ENCODE measurements at places on chromosomes 4 and X.

GRCh38 chr4:17535906-17536305 lies 20.9 kb downstream of the CLRN2 start:
- peak; percentile 10 for DNase-seq

DNA sequence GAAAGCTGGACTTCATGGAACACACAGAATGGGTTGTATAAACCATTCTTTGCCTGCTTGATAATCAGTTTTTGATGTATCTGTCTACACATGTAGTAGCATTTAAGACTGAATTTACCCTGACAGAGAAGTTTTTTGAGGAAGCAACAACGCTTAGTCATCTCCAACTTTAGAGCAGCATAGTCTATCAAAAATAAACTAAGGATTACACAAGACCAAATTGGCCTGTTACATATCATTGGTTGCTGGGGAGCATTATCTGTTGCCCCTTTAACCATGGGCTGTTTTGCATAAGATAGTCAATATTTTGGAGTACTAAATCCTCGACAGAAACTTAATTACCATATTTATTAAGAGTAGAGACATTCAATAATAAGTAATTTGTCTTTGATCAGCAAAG lies 347.4 kb downstream of the FAM47B start:
- DNase-seq: no peak

- DNase-seq: no peak
These were observed 51.8 kb downstream of the SCML1 start for GRCh38 chrX:17788956-17789562.

DNA sequence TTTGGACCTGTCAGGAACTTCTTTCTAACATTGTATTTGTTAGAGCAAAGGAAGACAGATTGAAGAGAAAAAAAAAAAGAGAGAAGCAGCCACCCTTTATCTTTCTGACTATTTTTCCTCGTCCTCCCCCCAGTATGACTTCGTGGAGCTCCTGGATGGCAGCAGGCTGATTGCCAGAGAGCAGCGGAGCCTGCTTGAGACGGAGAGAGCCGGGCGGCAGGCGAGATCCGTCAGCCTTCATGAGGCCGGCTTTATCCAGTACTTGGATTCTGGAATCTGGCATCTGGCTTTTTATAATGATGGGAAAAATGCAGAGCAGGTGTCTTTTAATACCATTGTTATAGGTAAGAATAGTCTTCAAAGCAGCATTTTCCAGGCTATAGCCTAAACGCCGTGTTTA lies 237.7 kb downstream of the DCTD start:
- no peak for DNase-seq

DNA sequence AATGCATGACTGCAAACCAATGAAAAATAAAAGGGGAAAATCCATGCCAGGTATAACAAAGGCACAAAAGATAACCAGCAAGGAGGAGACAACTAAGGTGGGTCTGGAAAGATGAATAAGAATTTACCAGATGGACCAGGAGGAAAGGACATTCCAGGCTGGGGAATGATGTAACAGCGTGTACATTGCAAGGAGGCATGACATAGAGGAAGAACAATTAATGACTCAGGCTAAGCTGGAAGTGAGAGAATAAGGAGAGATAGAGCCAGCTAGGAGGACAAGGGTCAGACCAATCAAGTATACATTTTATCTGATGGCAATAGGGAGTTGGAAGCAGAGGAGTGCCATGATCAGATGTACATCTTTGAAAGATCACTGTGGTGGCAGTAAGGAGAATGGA lies 57.0 kb downstream of the MTMR8 start:
- DNase-seq: no peak

DNA sequence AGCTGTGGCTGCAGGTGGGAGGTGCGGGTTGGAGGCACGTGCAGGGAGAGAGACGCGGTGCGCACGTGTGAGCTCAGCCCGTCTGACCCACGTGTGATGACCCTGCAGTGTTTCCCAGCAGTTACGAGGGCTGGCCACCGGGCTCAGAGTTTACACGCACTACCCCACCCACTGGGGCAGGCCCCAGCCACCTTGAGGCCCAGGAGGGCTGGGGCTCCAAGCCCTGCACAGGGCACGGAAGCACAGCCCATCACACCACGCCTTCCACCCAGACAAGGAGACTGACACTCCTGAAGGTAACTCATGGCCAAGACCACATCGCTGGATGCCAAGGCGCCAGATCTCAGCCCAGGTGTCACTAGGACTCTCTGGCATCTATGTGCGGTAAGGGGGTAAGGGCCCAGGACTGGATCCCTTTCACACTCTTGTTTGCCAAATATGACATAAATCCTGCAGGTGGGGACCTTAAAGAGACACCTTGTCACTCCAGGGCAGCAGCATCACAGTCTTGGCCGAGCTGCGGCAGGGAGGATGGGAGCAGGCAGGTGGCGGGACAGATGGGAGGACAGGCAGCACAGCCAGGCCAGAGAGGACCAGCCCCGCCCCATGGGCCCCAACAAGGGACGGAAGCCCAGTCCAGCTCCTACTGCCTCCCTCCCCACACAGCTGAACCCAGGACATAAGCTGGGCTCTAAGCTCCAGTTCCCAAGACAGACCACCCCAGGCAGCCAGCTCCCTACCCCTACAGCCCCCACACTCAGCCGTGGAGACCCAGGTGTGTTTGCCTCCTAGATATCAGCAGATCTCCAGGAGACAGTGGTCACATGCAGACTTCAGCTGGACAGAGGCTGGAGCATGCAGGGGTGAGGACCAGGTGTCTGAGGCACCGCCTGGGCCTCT lies 56.8 kb downstream of the ZFYVE28 start:
- DNase-seq: no peak

- DNase-seq: peak; percentile 21
These were observed 117.3 kb downstream of the ENPP6 start for GRCh38 chr4:184100297-184100885.

GRCh38 chr4:7024336-7024890 lies 18.8 kb upstream of the TADA2B start:
- DNase-seq: no peak

GRCh38 chr4:176964116-176964691 lies 171.5 kb upstream of the VEGFC start:
- peak; percentile 5 for DNase-seq

GRCh38 chrX:132592880-132593279 lies 104.0 kb upstream of the MBNL3 start:
- DNase-seq: no peak

DNA sequence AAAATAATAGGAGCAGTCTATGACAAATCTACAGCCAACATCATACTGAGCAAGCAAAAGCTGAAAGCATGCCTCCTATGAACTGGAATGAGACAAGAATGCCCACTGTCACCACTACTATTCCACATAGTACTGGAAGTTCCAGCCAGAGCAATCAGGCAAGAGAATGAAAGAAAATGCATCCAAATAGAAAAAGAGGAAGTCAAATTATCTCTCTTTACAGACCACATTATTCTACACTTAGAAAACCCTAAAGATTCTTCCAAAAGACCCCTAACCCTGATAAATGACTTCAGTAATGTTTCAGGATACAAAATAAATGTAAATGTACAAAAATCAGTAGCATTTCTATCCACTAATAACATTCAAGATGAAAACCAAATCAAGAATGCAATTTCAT lies 249.0 kb downstream of the STK32B start:
- DNase-seq: no peak

- DNase-seq: peak; percentile 1
These were observed 135.7 kb downstream of the CNKSR2 start for GRCh38 chrX:21509912-21510311.

DNA sequence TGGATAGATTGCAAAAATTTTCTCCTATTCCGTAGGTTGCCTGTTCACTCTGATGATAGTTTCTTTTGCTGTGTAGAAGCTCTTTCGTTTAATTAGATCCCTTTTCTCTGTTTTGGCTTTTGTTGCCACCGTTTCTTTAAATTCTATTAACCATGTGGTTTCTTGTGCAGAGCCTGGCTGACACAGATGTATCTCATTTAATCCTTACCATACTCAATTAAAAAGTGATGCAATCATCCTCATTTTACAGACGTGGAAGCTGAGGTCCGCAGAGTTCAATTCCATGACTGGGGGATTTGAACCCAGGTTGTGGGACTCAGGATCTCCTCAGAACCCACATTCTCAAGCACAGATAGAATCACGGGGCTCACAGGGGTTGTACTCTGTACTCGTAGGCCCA lies 66.7 kb downstream of the SORCS2 start:
- DNase-seq: no peak

- no peak for DNase-seq
These were observed 296.7 kb upstream of the CASK start for GRCh38 chrX:42220083-42220482.

DNA sequence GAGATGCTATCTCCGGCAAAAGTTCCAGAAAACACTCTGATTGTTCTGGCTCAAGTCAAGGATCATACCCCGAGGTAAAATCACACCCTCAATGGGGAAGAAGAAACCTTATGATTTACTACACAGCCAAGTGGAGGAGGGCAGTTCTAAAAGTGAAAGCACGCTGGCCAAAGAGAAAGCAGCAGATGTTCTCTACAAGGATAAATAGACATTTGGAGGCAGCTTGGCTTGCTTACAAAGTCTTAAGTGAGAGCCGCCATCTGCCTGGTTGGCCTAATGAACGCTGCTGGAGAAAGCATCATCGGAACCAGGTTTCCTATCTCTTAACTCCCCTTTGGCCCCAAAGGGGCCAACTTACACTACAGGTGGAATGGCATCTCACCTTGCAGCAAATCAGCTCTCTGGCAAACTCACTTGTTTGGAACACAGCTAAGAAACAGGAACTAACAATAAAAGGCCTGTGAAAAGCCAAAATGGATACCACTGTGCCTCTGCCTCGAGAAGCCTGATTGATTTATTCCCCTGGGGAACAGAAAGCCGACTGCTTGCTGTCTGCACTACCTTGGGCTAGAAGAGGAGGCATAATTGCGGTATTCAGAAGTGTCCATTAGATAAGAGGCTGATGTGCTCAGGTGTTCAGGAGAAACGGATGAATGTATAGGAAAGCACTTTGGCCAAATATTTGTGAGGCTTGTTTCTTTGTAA lies 22.8 kb downstream of the FRAS1 start:
- DNase-seq: no peak

GRCh38 chr4:45094684-45095083 lies 368.3 kb upstream of the GNPDA2 start:
- no peak for DNase-seq

GRCh38 chr4:61320154-61320553 lies 120.0 kb downstream of the ADGRL3 start:
- DNase-seq: peak; percentile 32

GRCh38 chr4:40976343-40976742 lies 226.6 kb downstream of the NSUN7 start:
- peak; percentile 66 for DNase-seq

- DNase-seq: no peak
These were observed 4.1 kb upstream of the CSF2RA start for GRCh38 chrX:1264556-1264955.

DNA sequence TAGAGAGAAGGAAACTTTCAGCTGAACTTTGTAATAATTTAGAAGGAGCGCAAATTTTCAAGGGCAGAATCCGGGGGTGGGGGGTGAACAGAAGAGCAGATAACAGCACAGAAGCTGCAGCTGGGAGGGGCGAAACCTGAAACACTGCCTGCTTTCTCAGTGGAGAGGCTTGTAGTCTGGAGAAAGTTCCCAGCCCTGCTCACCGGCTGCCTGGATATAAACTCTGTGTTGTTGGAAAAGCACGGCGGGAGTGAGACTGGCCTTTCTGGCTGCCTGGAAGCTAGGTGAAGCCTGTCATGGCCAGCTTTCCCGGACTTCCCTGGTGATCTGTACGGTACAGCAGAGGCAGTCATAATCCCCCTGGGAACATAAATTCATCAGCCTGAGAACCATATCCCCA lies 1352.1 kb upstream of the DIAPH2 start:
- DNase-seq: no peak

DNA sequence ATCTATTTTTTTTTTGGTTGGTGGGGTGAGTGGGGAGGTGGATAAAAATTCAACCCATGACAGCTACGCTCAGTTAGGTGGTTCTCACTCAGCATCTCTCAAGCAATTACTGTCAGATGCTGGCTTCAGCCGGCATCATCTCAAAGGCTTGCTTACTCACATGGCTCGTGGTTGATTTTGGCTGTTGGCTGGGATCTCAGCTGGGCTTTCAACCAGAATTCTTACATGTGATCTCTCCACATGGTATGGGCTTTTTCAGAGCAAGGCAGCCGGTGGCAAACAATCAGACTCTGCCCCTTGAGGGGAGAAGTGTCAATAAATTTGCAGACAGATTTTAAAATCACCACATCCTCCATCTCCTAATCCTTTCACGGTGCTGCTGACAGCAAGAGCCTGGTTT lies 47.2 kb downstream of the SLC34A2 start:
- peak; percentile 73 for DNase-seq

GRCh38 chr4:42655269-42655637 lies 1.7 kb downstream of the ATP8A1 start:
- no peak for DNase-seq

DNA sequence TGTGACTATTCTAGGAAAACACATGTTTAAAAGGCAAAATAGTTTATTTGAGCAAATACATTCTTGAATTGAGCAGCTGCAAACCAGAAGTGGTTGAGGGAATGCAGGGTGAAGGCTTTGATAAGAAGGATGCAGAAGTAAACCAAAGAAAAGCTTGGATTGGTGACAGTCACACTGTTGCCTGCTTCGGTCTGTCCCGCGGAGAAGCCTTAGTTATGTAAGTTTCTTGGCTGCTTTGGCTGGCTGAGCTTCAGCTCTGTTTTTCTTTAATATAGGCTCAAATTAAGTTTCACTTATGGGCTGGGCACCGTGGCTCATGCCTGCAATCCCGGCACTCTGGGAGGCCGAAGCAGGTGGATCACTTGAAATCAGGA lies 67.6 kb downstream of the FAM53A start:
- DNase-seq: no peak

GRCh38 chr4:184548648-184549341 lies 74.4 kb upstream of the IRF2 start:
- DNase-seq: no peak

DNA sequence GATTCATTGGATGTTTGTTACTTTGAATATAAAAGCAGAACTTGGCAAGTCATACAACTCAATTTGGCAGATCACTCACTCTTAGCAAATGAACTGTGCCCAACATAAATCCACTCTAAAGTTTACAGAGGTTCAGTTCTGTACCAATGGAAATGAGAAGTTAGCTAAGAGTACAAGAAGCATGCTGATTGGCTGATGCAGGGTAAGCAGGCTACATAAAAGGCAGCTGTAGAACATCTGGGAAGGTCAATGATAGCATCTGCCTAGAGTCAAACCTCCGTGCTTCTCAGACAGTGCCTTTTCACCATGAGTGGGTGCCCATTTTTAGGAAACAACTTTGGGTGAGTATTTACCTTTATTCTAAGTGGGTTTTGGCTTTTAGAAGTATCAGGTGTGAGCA lies at the start of gene TDO2:
TDO2 (plus strand) TSS at position 244 of the 400 bp plus-strand sequence; CDS start at position 307, 63 bp downstream.
- no peak for DNase-seq

GRCh38 chrX:73563738-73564068 lies 706 bp downstream of the CHIC1 start:
- peak; percentile 8 for DNase-seq

- peak; percentile 50 for DNase-seq
These were observed 23.6 kb downstream of the KLF3 start for GRCh38 chr4:38687571-38688011.

DNA sequence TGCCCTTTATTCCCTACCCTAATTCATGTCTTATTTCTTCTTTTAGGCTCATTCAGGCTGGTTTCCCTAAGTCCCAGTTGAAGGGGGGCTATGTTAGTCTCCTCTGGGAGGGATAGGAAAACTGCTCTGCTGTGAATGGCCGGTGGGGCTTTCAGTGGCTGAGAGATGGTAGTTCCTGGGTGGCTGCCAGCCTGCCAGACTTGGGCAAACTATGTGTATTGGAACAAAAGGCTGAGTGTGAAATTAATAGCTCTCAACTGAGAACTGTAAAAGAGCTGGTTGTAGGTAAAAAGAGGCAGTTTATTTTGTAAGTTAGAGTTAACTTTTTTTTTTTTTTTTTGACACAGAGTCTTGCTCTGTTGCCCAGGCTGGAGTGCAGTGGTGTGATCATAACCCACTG lies 28.8 kb downstream of the ARHGAP10 start:
- DNase-seq: no peak

- DNase-seq: no peak
These were observed 13.5 kb upstream of the GBA3 start for GRCh38 chr4:22678940-22679854.
